ENCODE measurements at places on chromosomes 2 and 18.
A peak's percentile ranks its signal among the peaks of the same experiment; 100 is the strongest.

DNA sequence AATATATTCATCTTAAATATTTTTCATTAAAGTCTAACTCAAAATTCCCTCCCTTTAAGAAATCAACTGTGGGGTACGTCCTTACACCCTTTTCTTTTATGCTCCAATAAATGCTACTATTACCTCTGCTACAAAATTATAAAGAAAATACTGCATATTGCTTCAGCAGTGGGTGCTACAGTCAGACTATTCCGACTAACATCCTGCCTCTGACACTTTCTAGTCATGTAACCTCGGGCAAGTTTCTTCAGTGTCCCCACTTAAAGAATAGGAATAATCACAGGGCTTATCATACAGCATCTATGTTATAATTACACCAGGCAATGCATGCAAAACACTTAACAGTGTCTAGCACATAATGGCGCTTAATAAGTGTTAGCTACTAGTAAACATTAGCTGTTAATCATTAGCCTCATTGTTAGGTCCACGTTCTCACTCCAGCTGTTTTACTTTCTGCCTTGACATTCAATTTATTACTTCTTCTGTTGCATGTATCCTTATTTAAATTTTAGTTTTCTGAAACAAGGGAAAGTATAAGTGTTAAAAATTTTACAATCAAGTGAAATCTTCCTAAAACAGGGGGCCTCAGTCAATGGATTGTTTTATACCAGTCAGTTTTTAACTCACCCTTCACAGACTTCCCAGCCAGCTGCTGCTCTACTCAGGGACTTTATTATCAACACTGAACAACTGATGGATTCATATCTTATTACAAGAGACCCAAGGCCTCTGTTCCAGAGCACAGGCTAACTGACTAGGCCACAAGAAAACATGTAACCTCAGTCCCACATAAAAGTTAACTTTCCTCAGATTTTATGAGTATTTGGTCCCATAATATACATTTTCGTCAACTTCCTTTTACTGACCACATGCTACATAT lies 54.0 kb downstream of the CLASP1 start:
- DNase-seq: no peak

- DNase-seq: peak; percentile 33
Observed at GRCh38 chr2:46187112-46187618, 110.0 kb upstream of the EPAS1 start.

DNA sequence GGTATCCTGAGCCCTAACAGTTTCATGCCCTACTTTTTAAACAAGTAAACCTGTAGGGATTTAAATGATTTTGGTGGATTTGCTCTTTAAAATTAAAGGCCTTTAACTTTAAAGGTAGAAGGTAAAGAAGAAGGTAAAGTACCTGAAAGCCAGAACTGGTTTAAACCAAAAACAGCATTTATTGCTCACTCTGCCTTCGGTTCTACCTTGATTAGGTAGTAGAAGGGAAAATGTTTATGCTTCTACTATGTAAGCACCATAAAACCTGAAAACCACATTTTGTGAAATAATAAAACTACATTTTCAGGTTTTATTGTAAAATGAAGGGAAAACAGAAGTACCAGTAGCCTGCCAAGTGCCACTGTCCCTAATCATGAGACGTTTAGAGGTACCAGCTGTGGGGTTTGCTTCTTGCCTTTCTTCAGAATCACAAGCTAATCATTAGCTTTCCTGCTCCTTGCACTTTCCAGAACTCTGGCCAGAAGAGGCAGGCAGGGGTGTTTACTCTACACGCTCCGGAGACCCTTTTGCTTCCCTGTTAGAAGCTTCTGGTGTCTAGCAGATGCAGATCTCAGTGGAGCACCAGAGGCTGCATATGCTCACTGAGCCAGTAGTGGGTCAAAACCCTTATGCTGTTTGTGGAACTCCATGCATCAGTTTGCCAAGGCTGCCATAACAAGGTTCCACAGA lies 33.3 kb downstream of the RPIA start:
- no peak for DNase-seq

- no peak for DNase-seq
Observed at GRCh38 chr2:219612577-219613286, 14.7 kb upstream of the SLC4A3 start.

DNA sequence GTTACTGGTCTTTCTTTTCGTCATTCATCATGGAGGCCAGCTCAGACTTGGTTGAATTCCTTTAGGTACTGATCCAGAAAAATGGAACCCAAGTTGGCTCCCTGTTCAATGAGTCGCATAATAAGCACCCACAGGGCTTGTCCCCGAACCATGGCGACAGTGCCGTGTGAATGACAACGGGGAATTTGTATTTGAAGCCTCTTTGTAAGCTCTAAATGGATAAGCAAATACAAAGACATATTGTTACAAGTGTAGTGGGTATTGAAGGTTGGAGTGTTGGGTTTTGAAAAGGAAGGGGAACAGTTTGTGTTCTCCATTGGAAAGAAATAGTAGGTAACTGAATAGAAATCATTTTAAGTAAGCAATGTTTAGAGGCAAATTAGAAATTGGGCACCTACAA lies 288.9 kb downstream of the SLC4A3 start:
- DNase-seq: no peak

DNA sequence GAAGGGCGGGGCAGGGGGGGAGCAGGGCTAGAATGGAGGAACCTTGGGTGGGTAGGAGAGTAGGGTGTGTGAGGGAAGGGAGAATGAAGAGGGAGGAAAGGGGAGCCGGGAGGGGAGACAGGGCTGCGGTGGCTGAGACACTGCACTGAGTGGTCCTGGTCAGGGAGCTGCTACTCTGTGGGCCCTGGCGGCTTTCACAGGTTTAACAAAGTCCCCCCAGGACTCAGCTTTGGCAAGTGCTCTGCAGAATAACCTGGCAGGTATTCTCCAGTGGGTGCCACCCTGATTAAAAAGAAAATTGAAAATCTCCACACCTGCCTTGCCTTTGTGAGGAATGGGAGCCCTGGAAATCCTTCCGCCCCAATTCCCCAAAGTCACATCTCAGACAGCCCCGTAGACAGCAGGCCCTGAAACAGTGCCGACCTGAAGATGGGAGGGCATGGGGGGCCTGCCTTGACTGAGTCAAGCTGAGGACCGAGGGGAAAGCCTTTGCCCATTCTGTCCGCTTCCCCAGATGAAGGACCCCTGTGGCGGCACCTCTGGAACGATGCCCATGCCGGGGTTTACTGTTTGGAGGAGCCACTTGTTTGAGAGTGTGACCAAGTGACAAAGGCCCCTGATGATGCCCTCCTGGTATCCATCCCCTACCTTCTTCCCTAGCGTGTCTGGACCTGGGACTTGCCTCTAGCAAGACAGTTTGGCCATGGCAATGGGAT lies 43.6 kb upstream of the OTOS start:
- DNase-seq: no peak

Measured in activated naive CD4-positive, alpha-beta T cell treated with anti-CD3 and anti-CD28 coated beads, Interleukin-2, amount 50 U/mL, for 16 hours (primary cell).